Stimulated activated CD8-positive, alpha-beta memory T cell treated with anti-CD3 and anti-CD28 coated beads, Interleukin-15, amount 100 ng/mL, for 24 hours (primary cell): ENCODE measurements at places on chromosomes 2 and 18.

DNA sequence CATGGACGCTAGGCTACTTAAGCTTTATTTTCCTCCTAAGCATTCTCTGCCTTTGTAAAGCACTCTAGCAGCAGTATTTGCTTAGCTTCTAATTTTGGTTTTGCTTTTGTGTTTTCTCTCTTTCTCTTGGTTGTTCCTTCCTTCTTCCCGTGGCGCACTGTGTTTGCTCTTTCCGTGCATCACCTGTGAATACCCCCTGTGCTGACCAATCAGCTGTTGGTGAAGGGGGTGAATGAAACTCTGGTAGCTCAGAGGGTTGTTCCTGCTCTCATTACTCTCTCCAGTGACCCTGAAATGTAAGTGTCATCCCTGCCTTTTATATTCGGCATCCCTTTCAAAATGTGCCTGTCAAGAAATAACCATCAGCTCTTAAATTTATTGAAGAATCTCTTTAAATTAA, 45.5 kb upstream of the TNFRSF11A start:
- DNase-seq, result no peak

GRCh38 chr2:116582850-116583249, 1231.6 kb upstream of the DDX18 start:
- no peak for DNase-seq

GRCh38 chr2:235366390-235366789, 127.5 kb upstream of the AGAP1 start:
- DNase-seq, result no peak

DNA sequence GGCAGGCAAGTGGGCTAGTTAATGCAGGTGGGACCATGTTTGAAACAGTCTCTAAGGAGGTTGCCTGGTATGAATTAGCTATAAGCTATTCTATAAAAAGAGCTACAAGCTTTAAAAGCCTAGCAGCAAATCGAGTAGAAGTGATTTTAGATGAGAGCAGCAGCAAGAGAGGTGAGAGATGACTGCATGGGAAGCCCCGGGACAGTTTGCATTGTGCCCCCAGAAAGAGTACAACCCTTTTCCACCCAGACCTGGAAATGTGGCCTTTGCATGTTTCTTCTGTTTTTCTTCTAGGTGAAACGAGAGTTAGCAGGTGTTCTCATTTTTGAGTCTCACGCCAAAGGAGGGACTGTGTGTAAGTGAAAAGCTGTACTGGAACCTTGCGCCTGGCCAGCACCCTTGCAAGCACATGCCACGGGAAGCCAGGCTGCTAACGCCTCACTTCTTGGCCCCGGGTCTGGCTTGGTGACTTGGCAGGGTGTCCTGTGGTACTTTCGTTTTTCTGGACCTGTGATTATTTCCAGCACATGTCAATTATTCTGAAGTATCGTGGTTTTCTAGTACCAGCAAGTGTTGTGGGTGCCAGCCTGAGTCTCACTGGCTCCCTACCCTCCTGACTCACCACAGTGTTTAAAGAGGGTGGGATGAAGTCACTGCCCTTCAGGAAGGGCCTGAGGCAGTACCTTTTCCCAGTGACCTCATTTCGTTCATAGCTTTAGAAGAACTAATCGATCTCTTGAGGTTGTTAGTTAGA, 90.3 kb upstream of the MAP3K20 start:
- no peak for DNase-seq

DNA sequence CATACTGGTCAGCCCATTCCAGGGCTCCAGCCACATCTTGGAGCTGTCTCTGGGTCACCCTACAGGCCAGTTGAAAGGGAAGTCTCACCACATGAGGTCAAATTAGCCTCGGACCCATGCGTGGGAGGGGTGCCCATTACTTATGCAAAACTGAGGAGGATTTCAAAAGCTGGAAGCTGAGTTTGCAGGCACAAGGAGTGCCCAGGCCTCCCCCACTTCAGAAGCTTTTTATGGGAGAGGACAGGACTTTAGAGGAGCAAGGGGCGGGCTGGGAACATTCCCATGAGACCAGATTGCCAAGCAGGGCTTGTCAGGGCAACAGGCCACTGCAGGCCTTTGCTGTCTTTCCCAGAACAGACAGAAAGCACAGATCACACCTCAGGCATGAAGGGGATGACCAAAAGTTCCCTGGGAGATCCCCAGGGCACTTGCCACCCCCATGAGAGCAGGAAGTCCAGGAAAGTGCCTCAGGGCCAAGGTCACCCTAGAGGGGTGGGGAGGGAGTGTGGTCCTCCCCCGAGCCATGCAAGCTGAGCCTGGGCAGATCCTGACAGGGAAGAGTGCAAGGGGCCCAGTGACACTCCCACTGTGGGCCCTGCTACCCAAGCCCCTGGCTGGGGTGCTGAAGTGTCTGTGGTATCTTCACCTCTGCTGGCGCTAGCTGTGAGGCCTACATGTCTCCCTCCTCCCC, 267.7 kb downstream of the BCL11A start:
- no peak for DNase-seq

- DNase-seq, result no peak
Observed at GRCh38 chr2:142536966-142537365, 340.5 kb upstream of the KYNU start.

DNA sequence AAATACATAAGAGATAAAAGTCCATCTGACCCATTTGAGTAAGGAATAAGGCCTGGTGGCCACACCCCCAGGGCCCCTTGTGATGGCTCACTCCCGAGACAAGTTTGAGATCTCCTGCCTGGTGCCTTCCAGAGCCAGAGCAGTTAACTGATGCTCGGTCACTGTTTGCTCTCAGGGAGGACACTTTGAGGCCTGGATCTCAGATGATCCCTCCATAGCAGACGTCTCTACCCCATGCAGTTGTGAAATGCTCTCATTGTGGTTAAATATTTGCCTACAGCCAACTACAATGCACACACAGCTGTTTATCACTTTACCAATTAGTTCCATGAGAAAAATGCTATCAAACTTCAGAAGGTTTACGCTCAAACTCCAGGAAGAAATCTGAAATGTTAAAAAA, 12.3 kb downstream of the GYPC start:
- DNase-seq, result no peak

GRCh38 chr2:191202209-191202721, 42.9 kb upstream of the MYO1B start:
- DNase-seq, result no peak

DNA sequence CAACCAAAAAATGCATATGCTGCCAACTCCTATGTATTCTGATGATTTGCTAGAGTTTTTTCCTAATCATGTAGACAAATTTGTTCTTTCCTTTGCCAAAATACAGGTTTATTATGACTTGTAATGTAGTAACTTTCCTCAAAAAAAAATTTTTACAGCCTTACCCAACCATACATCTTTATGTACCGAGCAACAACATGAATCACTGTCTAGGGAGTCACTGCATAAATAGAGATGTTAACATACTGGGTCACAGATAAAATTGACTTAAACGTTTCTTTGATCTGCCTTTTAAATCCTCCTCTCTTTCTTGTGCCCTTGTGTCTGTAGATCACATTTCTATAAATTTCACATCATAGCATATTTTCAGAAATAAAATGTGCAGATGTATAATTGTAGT, 143.6 kb downstream of the MBD2 start:
- DNase-seq, result no peak

DNA sequence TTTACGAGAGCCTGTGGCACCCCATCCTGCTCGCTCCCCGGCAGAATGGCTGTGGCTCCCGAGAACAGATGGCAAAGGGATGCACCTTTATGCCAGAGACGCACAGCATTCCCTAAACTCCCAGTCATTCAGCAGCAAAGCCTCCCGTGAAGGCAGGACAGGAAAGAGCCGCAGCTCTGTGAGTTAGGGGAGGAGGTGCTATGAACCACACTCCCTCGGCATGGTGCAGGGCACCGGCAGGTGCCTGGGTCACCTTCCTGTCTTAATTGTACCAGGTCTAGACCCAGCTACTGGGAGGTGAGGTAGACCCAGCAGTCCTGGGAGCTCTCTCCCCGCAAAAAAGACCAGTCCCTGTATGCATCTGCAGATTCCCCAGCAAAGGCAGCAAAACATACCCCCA, 149.8 kb downstream of the TWIST2 start:
- DNase-seq, result no peak

GRCh38 chr2:157261199-157261782, 3.8 kb downstream of the GALNT5 start:
- no peak for DNase-seq

DNA sequence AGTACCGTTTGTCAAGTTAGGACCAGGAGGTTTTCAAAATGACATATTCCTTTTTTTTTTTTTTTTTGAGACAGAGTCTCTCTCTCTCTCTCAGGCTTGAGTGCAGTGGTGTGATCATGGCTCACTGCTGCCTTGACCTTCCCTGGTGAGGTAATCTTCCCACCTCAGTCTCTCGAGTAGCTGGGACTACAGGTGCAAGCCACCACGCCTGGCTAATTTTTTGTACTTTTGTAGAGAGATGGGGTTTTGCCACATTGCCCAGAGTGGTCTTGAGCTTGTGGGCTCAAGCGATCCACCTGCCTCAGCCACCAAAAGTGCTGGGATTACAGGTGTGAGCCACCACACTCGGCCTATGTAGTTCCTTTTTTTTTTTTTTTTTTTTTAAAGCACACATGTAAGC, 127.9 kb upstream of the SEC11C start:
- DNase-seq, result no peak

DNA sequence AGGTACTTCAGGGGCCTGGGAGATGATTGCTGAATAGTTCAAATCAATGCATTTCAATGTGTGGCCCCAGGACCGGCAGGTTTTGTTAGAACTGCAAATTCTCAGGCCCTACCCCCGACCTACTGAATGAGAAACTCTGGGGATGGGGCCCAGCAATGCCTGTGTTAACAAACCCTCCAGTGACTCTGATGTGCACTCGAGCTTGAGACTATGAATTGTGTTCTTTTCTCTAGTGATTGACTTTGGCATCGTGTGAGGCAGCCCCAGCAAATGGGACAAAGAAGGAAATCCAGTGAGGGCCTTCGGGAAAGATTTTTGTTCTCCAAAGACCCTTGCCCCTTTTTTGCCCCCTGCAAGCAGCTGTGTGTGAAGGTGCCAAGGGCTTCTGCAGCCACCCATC, 22.4 kb downstream of the ALK start:
- no peak for DNase-seq

DNA sequence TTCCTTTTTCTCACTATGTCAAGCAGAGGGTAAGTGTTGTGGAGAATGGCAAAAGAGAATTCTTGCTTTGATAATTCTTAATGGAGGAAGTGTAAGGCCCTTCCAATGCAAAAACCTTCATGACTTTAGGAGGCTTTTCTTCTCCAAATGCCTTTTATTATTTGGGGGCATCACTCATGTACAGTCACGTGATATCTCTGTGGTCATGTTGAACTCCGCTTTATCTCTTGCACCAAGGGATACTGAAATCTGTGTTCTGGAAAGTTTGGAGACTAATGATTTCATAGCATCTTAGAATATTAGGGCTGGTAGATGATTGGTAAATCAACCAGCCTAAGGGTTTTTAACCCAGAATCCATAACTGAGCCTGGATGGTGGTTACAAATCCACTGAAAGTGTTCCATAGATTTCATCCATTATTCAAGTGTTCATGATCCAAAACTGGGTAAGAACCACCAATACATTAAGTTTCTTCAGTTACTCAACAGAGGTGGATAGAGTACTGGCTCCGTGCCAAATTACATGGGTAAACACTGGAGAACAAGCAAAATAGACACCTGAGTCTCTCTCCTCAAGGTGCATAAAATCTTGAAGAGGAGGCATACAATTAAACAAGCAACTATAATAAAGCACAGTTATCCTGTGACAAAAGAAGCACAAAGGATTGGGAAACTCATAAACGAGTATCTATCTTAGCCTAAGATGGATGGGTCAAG, 169.6 kb upstream of the EPHA4 start:
- no peak for DNase-seq

DNA sequence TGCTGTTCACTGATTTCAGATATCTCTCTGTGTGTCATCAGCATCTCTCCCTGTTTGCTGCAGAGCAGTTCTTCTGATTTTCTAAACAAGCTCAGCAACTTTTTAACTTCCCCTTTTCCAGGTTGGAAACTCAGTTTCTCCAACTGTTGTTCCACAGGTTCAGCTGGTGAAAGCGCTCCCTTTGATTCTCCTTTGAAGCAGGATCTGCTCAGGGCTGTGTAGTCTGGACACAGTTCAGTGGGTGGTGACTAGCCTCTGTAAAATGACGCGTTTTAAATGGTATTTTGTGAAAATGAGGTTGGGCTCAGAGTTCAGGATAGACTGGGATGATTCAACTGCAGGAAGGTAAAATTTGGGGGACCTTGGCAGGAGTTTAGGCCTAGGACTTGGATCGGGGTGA, 106.3 kb downstream of the TRIM43 start:
- DNase-seq, result no peak

- no peak for DNase-seq
Observed at GRCh38 chr2:67295406-67295805, 101.7 kb upstream of the ETAA1 start.

DNA sequence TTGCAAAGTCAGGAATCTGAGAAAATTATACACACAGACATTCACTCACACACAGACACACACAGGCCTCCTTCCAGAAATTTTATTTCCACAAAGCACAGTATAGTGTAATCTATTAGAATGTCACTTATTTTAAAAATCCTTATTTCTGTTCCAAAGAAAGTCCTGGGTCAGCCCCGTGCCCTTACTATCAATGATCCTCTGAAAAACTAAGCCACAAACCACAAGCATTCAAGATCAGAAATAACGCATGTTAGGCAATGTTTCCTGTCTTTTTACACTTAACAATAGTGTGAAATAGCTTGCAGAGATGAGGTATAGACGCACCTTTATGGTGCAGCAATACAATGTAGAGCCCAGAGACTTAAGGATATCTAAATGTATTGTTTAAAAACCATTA, 25.8 kb downstream of the TBC1D8 start:
- DNase-seq, result no peak

DNA sequence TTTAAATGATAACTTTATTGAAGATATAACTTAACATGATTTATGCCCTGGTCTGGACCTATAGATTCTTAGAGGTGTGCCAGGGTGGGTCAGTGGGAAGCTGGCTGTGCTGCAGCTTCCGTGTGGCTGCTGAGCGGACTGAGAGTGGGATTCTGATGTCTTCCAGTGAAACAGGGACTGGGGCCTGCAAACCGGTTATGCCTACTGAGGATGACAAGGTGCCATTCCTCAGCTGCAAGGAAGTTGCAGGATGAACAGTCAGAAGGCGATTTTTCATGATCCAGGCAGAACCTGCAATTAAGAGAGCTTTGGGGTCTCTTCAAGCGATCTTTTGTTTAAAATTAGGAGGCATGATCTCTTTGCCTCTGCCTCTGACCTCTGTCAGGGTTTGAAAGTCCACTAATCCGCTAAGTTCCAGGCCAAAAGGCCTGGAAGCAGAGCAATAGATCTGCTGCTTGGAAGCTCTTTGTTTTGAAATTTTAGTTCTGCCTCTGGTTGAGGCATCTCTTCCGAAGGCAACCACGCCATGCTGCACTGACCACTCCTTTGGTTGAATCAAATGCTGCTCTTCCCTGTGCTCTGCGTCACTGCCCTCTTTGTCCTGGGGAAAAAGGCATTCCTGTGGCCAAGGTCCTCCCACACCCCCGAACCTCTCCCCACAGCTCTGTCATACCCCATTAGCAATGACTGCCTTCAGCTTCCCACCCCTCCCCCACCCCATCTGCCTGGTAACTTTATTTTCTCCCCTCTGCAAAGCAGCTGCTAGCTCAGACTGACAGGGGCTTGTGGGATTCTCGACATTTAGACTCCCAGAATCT, 2.0 kb downstream of the TMEM169 start:
- no peak for DNase-seq

GRCh38 chr2:11166476-11166875, 11.2 kb downstream of the SLC66A3 start:
- DNase-seq, result no peak

- DNase-seq, result no peak
Observed at GRCh38 chr2:16470936-16471490, 194.6 kb downstream of the CYRIA start.

GRCh38 chr18:79442508-79443221, 46.9 kb downstream of the NFATC1 start:
- DNase-seq, result no peak
